ENCODE measurements at places on chromosomes 1 and 21.

DNA sequence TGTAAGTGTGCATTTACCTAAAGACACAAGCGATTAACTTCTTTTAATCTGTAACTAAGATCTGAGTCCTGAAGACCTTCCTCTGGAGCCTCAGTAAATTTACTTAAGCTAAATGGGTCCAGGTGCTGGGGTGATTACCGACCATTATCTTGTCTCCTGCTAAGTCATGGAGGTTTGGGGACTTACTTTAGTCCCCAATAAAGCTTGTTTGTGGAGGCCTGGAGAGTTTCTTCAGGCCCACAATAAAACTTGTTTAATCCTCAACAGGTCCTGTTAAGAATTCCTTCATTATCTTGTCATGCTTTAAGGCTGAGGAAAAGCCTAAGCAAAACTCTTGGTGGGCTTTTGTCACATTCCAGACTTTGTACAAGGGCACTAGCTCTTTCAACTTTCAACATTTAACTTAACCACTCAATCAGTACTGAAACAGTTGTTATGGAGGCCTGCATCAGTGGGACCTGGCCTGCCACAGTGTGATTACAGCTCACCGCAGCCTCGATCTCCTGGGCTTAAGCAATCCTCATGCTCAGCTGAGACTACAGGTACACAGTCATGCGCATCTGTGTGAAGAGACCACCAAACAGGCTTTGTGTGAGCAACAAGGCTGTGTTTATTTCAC, 84.0 kb downstream of the FMO4 start:
- H3K4me1 ChIP-seq: no peaks in the 10 kb centered on the region
- H3K27me3 ChIP-seq: no peaks in the 10 kb centered on the region
- no peak overlapping the region for H3K27ac ChIP-seq
- H3K36me3 ChIP-seq: no peaks in the 10 kb centered on the region
- no peak overlapping the region for H3K4me3 ChIP-seq
- no peak for DNase-seq

- no peak overlapping the region for H3K27ac ChIP-seq
- no peak for DNase-seq
- no peak overlapping the region for H3K4me3 ChIP-seq
- H3K4me1 ChIP-seq: no peaks in the 10 kb centered on the region
- H3K36me3 ChIP-seq: no peaks in the 10 kb centered on the region
Observed at GRCh38 chr21:15617964-15618363, 111.8 kb upstream of the USP25 start.

GRCh38 chr1:58921342-58921741, 137.5 kb upstream of the JUN start:
- no peaks in the 10 kb centered on the region for H3K36me3 ChIP-seq
- no peaks in the 10 kb centered on the region for H3K4me1 ChIP-seq
- no peaks in the 10 kb centered on the region for H3K27me3 ChIP-seq

DNA sequence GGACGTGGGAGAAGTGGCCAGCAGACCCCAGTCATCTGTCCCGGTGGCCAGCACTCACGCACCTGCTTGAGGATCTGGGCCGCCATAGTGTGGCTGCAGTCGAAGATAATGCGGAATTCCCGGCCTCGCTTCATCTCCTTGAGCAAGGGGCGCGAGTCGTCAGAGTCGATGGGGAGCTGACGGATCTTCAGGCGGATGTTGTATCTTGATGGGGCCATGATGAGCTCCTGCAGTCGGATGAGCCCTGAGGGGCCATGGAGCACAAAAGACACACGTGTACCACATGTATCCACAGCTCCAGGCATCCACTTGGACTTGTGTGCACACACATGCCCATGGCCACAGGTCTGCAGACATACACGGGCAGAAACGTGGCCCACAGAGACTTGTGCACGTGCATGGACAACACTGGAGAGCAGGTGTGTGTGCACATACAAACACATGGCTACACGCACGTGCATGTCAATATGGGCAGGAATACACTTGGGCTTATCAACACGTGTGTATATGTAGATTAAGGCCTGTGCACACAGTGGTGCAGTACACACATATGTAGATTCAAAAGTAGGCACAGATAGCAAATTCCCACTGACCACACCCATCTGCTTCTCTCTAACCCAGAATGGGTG, 162.1 kb downstream of the GRIK3 start:
- no peak for DNase-seq
- H3K4me1 ChIP-seq: no peaks in the 10 kb centered on the region
- H3K4me3 ChIP-seq: no peak overlapping the region
- H3K27me3 ChIP-seq: no peaks in the 10 kb centered on the region
- H3K27ac ChIP-seq: no peak overlapping the region

- H3K4me3 ChIP-seq: no peak overlapping the region
- no peak for DNase-seq
- peak overlapping the region; percentile 28 for H3K27ac ChIP-seq
- peaks cover 54% of the 10 kb centered on the region for H3K27me3 ChIP-seq
- no peaks in the 10 kb centered on the region for H3K36me3 ChIP-seq
Observed at GRCh38 chr1:202623075-202623474, 87.2 kb downstream of the SYT2 start.

DNA sequence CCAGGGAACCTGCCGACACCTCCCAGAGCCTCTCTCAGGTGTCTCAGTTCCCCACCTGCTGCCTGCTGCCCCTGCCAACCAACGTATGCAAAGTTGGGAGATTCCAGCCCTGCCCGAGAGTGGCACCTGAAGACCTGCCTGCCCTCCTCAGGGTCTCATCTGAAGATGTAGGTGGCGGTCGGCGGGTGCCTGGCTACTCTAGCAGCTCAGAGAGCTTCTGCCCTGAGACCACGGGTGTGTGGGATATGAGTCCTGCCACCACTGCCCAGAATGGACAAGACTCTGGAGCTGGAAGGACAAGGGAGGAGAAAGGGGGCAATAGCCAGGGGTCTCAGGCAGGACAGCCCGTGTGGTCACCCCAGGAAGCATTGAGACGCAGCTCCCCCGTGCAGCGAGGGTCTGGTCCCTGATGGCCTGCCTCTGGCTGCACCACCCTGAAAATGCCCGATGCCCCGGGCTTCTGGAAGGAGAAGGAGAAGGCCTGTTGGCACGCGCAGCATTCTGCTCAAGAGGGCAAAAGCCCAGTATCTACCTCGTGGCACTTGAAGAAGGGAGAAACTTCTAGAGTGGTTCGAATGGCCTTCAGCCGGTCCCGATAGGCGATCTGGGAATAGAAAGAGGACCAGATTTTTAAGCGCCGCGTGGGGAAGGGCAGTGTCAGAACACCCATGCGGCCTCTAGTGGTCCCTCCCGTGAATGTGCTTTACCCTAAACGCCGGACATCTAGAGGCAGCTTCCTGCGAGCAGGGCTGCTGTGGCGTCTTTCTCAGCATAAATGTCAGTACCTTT, 88.8 kb downstream of the STUM start:
- H3K27me3 ChIP-seq: no peaks in the 10 kb centered on the region
- peaks cover 3% of the 10 kb centered on the region for H3K36me3 ChIP-seq
- H3K4me3 ChIP-seq: no peak overlapping the region

DNA sequence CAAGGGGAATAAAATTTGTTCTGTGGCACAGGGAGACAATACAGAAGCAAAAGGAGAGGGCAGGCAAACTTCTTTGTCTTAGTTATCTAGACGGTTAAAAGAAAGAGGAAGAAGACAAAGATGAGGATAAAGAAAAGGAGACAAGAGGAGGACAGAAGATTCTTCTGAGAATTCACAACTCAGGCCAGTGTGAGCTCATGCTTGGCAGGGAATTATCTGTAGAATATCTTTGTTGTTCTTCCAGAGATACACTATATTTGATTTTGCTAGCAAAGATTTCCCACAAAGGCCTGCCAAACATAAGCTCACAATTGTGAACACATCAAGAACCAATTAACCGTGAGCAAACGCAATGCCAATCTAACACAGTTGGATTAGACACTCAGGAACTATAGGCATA, 21.4 kb downstream of the SLC16A1 start:
- peaks cover 40% of the 10 kb centered on the region for H3K4me1 ChIP-seq
- no peaks in the 10 kb centered on the region for H3K27me3 ChIP-seq
- H3K4me3 ChIP-seq: no peak overlapping the region
- no peak overlapping the region for H3K27ac ChIP-seq
- no peaks in the 10 kb centered on the region for H3K36me3 ChIP-seq

- H3K27me3 ChIP-seq: no peaks in the 10 kb centered on the region
- no peaks in the 10 kb centered on the region for H3K36me3 ChIP-seq
- H3K27ac ChIP-seq: peak overlapping the region; percentile 95
Observed at GRCh38 chr1:65419681-65420589, 533 bp upstream of the LEPR start.

DNA sequence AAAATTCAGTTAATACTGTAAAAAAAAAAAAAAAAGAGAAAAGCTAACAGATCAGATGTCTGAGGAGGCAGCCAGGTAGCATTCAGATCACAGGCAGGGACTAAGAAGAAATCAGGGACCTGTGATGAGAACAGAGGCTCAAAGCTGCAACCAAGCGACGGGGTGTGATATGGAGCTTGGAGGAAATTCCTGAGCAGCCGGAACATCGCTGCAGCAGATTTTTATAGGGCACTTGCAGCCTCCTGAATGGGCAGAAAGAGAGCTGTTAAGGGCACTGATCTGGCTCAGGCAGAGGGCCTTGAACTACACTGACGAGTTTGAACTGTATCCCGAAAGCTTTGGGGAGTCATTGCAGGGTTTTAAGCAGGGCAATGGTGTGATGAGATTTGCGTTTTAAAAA, 315.4 kb downstream of the ADGRL2 start:
- no peaks in the 10 kb centered on the region for H3K27me3 ChIP-seq
- DNase-seq: no peak
- H3K27ac ChIP-seq: no peak overlapping the region
- H3K36me3 ChIP-seq: no peaks in the 10 kb centered on the region
- no peak overlapping the region for H3K4me3 ChIP-seq
- H3K4me1 ChIP-seq: no peaks in the 10 kb centered on the region

DNA sequence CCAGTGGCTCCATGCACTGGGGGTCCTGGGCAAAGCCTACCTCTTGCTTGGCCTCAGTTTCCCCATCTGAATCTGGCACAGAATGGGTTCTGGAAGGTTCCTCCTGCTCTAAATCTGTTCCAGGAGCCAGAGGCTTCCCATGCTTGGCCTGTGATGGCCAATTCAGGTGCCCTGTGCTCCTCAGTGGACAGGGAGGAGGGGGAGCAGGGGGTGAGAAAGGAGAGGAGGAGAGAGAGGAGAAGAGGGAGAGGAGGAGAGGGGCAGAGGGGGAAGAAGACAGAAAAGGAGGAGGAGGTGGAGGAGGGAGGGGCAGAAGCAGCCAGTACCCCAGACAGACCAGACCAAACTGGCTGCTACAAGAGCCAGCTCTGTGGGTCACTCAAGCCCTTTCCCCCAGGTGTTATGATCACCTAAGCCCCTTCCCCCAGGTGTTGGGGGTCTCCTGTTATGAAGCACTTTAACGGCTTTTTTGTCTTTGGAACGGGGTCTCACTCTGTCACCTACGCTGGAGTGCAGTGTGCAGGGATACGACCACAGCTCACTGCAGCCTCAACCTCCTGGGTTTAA, 43.7 kb downstream of the TRIM11 start:
- no peak for DNase-seq
- no peaks in the 10 kb centered on the region for H3K27me3 ChIP-seq
- no peaks in the 10 kb centered on the region for H3K4me1 ChIP-seq

DNA sequence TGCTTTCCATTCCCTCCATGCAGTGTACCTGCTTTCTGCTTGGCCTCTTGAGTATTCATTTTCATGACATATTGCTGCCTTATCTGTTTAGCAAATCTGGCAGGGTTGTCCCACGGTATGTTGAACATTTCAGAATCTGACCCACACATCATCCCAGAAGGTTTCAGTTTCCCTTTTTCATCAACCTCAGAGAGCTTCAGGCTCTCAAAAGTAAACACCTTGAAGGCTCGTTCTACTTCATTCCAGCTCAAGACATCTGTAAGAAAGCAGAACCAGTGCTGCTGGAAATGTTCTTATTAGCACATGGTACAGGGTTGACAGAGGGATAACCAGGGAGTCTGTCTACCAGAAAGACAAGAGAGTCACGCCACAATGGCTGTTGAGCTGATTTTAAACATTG, 103.6 kb downstream of the SPAG17 start:
- DNase-seq: no peak
- H3K27ac ChIP-seq: no peak overlapping the region
- H3K27me3 ChIP-seq: no peaks in the 10 kb centered on the region
- H3K36me3 ChIP-seq: no peaks in the 10 kb centered on the region

DNA sequence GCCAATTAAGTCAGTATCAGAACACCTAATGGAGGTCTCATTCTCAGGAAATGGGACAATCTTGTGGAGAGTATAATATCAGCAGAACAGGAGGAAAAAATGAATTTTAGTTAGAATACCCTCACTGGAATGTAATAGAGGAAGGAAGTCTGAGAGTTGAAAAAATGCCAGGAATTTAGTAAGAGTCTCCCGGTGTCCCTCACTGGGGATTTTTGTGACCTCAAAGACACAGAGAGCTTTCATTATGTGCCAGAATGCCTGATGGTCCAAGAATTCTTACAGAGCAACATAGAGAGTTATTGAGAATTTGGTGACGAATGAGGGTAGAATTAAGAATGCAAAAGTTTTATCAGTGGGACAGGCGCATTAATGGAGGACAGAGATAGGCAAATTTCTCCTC, 443.5 kb upstream of the B3GALT2 start:
- no peaks in the 10 kb centered on the region for H3K36me3 ChIP-seq
- no peak for DNase-seq
- no peaks in the 10 kb centered on the region for H3K27me3 ChIP-seq
- H3K4me1 ChIP-seq: no peaks in the 10 kb centered on the region

DNA sequence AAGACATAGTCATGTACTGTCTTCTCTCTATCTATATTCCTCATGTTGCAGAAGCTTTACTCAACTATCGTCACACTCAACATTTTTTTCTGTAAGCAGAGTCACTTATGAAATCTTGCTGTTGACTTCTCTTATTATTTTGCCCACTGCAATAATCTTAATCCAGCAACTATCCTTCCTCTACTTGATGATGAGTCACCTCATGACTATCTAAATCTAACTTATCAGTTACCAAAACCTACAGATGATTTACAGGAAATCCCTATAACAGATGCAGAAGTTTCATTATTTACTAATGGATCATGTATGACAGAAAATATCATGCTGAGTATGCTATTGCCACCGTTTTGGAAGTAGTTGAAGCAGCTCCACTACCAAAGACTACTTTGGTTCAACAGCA, 378.9 kb downstream of the DUSP10 start:
- no peak overlapping the region for H3K4me3 ChIP-seq
- no peaks in the 10 kb centered on the region for H3K27me3 ChIP-seq
- no peaks in the 10 kb centered on the region for H3K4me1 ChIP-seq
- H3K36me3 ChIP-seq: no peaks in the 10 kb centered on the region
- no peak overlapping the region for H3K27ac ChIP-seq

DNA sequence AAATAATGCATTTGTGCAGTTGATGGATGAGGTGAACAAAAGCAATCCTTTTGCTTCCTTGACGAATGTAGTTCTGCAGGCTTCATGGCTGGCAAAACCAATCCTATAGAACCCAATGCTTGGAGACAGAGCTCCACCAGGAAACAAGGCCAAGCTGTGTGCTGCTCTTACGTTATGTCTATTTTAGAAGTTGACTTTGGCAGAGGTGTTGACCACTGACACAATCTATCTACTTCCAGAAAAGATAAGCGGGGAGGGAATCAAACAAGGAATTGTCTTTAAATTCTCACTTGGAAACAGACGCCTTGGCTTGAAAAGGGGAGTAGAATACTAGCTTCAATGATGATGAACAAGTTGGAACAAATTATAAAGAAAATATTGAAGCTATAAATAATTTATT, 211.2 kb downstream of the SETD4 start:
- H3K27me3 ChIP-seq: no peaks in the 10 kb centered on the region
- no peak overlapping the region for H3K4me3 ChIP-seq
- no peaks in the 10 kb centered on the region for H3K36me3 ChIP-seq
- H3K4me1 ChIP-seq: peaks cover 13% of the 10 kb centered on the region
- H3K27ac ChIP-seq: no peak overlapping the region

Measured in esophagus squamous epithelium (tissue), 5 donors.